ENCODE measurements at places on chromosomes 1 and 21.

GRCh38 chr1:47837866-47838561 is 159.2 kb downstream of the TRABD2B start:
- no peak for DNase-seq

DNA sequence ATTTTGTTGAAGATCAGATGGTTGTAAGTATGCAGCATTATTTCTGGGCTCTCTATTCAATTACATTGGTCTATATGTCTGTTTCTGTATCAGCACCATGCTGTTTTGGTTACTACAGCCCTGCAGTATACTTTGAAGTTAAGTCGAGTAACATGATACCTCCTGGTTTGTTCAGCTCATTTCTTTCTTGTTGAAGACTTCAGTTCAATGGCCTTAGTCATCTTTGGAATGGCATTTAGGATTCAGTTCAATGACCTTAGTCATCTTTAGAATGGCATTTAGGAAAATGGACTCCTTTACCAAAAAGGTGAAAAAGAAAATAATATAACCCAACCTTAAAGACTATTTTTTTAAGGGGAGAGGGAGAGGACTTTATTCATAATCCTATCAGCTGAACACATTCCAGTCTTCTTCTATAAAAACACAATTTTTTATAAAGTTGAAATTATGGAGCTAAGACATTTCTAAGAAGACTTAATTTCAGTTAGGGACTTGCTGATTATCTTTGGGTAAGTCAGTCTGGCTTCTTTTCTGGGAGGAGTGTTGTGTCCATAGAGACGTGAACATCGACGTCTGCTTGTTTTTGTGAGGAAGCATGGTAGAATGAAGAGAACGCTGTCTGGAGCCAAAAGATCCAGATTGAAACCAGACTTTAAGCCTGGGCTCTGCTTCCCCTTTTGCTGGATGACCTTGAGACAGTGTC is 48.3 kb downstream of the DDR2 start:
- no peak for DNase-seq

GRCh38 chr1:173887627-173888026 is 19.4 kb downstream of the ZBTB37 start:
- no peak for DNase-seq

DNA sequence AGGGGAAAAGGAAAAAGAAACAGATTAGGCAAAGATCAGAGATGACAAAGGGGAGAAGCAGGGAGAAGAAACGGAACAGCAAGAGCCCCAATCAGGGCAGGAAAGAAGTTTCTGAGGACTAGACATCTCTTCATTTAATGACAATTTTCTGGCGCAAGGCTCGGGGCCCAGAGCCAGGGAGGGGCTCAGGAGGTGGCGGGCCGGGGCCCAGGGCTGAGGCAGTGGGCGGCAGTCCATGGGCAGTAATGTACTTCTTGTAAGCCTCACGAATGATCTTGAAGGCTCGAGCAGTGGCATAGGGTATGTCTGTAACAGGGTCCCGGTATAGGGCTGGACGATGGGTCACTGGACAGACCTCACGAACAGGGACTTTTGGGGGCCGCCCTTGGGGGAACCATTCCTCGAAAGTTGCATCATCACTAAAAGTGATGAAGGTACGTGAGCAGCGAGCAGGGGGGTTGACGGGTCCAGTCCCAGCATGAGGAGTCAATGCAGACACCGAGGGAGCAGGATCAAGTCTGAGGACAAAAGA is 799 bp upstream of the TMOD4 start:
- no peak for DNase-seq

DNA sequence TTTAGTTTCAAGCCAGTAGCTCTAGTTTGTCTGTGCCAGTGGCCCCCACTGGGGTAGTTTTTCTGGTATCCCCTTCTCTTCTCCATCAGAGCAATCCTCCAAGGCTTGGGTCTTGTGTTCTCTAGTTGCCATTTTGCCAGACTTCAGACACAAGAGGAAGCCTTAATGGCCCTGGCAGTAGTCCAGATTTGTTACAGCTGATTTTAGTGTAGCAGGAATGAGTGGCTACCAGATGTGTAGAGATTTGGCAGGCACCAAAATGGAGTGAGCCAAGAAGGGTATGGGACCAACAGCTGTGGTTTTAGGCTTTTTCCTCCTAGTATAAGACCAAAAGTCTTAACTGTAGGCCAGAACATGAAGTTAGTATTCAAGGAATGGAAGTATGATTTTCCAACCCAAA is 56.8 kb downstream of the ACP6 start:
- no peak for DNase-seq

GRCh38 chr1:115465802-115466363 is 127.8 kb upstream of the NGF start:
- DNase-seq = no peak

GRCh38 chr21:14722841-14723483 is 176.8 kb upstream of the SAMSN1 start:
- DNase-seq = no peak

DNA sequence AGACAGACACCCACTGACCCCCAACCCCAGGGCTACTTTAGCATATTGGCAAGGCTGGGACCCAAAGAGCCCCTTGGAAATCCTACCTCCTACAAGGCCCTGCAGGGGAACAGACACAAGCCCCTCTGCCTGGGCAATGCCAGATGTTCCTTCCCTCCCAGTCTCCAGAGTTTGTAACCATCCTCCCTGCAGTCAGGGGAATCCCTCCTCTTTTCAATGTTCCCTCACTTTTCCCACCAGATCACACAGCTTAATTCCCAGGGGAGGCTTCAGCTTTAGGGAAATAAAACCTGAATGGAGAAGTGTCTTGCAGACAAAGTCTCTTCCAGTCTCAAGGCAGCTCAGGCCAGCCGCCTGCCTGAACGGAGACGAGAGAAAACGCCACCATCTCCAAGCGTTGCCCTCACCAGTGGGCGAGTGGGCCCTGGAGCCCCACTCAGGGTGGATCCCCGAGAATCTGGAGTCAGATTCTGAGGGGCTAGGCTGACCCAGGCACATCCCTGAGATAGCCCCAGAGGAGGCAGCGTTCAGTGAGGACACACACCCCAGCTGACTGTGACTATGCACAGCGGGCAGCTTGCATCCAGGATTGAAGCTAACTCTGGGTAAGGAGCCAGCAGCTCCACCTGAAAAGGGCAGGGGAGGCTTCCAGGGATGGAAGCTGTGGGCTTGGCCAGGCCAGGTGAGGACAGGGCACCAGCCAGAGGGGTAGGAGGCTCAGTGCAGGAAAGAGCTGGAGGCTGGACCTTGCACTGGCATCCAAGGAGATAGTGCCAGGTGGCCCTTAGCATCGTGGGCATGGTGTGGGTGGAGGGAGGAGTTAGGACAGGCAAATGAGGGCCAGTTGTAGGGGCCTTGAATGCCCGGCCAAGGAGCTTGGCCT is 44.0 kb upstream of the ZC3H12A start:
- no peak for DNase-seq

GRCh38 chr1:36109041-36109679 is 15.9 kb downstream of the COL8A2 start:
- no peak for DNase-seq

GRCh38 chr1:94280541-94280940 is 43.2 kb upstream of the ARHGAP29 start:
- no peak for DNase-seq

DNA sequence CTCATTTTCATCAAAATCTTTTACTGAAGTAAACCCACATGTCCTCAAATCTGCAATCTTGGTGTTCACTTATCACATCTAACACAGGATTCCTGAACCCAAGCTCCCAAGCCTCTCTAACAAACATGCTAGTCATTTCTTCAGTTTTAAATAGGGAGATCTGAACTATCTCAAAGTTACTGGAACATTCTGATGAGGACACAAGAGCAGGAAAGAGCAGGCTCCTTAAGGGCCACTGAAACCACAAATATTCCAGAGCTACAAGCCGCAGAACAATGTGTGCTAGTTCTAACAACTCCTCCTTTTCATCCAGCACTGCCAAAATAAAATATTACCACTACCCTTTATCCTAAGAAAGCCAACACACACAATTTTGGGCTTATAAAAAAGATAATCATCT is 38.9 kb downstream of the WARS2 start:
- DNase-seq = peak; percentile 7

- DNase-seq = no peak
Measured at GRCh38 chr21:45780647-45781046, 137.1 kb downstream of the PCBP3 start.

GRCh38 chr1:43067977-43068751 is 103.9 kb downstream of the EBNA1BP2 start:
- DNase-seq = no peak

- DNase-seq = peak; percentile 24
Measured at GRCh38 chr21:36385233-36386030, at the start of gene CHAF1B. Gene CHAF1B, plus strand, starts transcription at chr21:36385392. Its CDS starts 745 bp downstream, at chr21:36386137.
